Chondrocyte (in vitro differentiated cells): ENCODE measurements at places on chromosomes 12 and 14.

DNA sequence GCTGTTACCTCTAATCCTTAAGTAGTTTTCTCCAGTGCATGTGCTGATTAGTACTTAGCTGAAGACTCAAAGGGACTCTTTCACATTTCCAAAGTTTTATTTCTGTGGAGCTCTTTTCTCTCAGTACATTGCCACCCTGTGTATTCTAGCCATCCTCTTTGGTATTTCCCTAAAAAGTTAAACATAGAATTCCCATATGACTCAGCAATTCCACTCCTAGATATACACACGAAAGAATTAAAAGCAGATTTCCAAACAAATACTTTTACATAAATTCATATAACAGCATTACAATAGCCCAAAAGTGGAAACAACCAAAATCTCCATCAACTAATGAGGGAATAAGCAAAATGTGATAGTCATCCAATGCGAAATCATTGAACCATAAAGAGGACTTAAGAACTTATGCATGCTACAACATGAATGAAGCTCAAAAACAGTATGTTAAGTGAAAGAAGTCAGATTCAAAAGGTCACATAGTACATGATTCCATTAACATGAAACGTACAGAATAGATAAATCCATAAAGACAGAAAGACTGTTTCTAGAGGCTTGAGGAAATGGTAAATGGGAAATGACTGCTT, 9.0 kb upstream of the NOVA1 start:
- DNase-seq = no peak

- DNase-seq = no peak
These were observed 19.2 kb upstream of the MAP1LC3B2 start for GRCh38 chr12:116539905-116540482.

- no peak for DNase-seq
These were observed 6.6 kb downstream of the ANKS1B start for GRCh38 chr12:99978152-99978551.

DNA sequence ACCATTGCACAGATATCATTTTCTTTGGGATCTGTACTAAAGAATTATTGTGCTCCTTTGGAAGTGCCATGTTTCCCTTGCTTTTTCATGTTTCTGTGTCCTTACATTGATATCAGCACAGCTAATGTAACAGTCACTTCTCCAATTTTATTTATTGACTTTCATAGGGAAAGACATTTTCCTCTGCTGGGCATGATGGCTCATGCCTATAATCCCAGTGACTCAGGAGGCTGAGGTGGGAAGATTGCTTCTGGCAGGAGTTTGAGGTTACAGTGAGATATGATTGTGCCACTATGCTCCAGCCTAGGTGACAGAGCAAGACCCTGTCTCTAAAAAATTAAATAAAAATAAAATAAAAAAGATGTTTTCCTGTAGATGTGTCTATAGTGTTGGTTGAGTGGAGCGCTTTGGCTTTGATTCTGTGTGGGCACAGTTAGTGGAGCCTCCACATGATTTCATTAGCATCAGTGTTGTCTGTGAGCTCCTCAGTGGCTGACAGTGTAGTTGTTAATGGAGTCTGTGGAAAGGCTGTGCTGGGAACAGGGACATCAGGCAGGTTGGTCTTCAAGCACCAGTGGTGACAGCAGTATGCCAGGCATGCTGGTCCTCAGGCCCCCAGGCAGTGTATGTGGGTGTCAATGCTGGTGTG, 7.4 kb downstream of the OAS2 start:
- no peak for DNase-seq

GRCh38 chr14:56482310-56482911, 97.2 kb upstream of the TMEM260 start:
- DNase-seq = no peak

GRCh38 chr14:78701246-78701645, 531.1 kb downstream of the NRXN3 start:
- no peak for DNase-seq

- DNase-seq = peak; percentile 89
These were observed 905.1 kb upstream of the USP15 start for GRCh38 chr12:61355105-61355504.

DNA sequence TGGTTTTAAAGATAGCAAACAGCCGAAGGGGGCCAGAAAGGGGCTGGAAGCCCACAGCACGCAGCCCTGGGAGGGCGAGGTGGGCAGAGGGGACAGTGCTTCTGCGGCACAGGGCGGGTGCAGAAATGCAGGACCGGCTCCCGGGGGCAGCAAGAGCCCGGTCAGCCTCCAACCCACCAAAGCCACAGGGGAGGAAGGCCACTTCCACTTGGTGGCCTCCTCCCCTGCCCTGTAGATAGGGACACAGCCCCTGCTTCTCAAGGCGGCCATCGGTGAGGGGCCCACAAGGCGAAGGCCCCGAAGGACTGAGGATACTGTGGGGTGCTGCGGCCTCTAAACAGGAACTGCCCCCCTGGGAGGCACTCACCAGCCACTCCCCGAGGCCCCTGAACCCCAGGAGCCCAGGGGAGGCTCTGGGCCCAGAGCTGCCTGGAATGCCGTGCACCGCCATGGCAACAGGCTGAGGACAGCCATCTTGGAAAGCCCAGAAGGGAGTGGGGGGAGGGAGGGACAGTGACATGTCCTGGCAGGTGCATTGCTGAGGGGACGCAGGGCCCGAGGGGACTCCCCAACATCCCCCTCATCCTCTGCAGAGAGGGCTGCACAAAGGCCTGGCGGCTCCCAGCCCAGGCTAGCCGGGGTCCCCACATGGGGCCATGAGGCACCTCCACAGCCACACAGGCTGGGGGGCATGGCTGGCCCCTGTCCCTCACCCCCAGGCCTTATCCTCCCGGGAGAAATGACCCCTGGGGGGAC, 114.7 kb downstream of the NCOR2 start:
- peak; percentile 77 for DNase-seq

- DNase-seq = no peak
These were observed 49.2 kb upstream of the BCAT1 start for GRCh38 chr12:24997970-24998582.

DNA sequence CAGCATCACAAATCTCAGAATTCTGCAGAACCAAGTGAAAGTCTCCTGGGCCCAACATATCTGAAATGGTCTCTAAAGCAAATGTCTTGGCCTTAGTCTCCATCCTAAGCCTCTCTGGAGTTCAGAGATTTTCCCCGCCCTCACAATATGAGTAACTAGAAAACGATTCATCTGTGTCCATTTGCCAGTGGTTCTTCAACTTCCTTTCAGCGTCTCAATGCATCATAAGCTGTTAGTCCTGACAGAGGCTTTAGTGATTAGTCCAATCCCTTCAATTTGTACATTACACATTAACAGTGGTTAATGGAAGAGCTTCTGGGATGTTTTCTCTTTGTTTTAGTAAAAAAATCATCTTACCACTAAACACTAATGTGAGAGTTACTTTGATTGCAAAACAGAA, 17.4 kb downstream of the NPC2 start:
- DNase-seq = no peak

DNA sequence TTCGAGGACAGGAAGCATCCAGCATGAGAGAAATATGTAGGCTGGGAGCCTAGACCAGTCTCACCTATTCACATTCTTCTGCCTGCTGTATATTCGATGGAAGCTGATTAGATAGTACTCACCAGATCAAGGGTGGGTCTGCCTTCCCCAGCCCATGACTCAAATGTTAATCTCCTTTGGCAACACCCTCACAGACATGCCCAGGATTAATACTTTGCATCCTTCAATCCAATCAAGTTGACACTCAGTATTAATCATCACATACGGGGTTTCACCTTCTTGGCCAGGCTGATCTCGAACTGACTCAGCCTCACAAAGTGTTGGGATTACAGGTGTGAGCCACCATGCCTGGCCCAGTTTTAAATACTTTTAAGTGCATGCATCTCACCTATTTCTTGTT, 30.5 kb upstream of the SLC10A1 start:
- DNase-seq = no peak
